Stimulated activated CD8-positive, alpha-beta memory T cell treated with anti-CD3 and anti-CD28 coated beads, Interleukin-7, amount 100 ng/mL, for 1 hour (primary cell): ENCODE measurements at places on chromosomes 6 and 20.

DNA sequence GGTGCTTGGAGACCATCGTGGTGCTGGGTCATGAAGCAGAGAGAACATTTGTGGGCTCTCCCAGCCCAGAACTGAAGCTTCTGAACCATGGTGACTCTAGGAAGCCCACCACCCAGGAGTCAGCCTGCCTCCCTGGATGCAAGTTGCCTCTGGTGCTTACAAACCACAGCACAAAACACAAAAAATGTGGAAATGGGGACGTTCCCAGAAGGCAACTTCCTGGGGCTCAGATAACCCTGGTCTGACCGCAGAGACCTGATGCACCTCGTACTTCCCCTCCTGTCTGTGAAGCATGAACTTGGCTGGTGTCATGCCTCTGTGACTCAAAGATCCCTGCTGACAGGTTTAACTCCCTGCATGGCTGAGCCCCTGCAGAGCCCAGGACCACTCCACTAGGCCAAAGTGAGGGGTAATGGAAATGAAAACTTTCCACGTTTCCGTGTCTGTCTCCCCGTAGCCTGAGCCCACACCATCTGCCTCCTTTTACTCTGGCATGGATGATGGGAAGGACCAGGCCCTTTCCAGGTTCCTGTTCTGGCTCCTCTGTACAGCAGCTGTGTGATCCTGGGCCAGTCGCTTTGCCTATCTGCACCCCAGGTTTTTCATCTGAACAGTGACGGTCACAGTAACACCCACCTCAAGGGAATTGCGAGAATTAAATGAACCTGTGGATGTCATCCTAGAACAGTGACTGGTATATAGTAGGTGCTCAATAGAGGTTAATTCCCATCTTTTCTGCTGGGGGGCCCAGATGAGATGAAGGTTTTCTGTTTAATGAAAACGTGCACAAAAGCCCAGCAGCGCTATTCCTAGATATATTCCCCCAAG lies 57.7 kb downstream of the PPP1R16B start:
- no peak for DNase-seq

DNA sequence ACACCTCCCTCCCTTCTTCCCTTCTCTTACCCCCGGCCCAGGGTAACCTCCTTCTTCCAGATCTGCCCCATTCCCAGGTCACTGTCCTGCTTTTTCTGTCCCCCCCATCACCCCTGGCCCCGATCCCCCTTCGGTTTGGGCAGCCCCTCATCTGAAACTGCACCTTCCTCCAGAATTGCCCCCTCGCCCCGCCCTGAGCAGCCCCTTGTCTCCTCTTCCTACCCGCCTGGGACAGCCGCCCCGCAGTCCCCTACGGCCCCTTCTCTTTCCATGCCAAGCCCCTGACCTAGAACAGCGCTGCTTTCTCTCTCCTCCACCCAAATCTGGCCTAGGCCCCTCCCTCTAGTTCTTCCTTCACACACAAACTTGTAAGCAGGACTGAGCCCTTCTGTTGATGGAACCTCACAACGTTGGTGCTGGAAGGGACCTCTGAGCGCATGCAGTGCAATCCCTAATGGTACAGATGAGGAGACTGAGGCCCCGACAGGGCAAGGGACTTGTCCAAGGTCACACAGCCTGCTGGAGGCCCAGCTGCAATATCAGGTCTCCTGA lies 630 bp downstream of the PPP2R5D start:
- DNase-seq, result no peak

DNA sequence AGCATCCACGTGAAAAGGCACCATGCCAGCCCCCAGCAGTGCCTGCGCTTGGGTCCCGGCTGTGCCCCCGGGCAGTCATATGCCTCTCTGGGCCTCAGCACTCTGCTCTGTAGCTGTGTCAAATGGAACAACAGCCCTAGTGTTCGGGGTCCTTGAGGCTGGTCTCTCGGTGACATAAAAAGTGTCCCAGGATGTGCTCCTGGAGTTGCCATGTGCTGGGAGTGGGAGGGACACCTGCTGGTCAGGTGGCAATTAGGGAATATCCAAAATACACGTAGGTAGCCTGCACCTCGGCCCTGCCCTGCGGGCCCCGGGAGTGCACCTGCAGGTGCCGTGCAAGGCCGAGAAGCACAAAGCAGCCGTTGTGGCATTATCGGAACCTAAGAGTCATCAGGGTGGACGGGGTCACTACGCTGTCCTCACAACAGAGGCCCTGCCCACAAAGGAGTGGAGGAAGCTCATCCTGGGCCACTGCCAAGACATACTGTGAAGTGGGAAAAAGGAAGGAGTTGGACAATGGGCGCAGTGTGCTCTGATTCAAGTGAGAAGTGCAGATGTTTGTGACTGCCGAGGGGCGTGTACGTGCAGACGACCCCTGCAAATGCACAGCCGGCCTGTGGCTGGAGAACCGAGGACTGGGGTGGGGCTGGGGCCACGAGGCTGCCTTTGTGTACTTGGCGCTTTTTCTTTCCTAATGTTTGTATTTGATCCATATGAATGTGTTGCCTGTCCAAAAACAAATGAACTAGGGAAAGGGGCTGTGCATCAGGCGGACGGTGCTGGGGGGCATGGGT lies 24.6 kb downstream of the SLCO4A1 start:
- no peak for DNase-seq

DNA sequence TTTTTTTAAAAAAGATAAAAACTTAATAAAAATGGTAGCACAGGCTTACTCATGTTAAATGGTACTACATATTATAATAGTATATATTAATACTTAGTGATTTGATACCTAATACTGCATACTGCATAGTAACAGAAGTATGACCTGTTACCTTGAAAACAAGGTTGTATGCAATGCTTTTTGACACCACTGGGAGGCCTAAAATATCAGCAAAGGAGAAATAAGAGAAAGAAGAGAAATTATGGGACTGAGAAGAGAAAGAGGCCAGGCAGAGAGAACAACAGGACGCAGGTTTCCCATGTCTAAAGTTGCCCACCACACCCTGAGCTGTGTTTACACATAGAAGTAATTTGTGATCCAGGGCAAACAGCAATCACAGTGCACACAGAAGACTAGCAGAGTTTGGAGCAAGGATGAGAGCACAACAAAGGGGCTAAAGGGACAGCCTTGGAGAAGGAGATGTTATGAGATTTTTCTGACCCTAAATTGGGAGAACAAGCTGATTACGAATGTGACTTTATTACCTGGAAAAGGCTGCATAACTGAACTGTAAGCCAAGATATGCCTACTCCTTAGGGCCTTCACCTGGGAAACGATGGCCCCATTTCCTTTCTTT lies 73.2 kb downstream of the ROS1 start:
- no peak for DNase-seq

GRCh38 chr20:57207251-57207650 lies 59.2 kb downstream of the BMP7 start:
- DNase-seq, result no peak
